ENCODE measurements at places on chromosomes 3 and 15.

DNA sequence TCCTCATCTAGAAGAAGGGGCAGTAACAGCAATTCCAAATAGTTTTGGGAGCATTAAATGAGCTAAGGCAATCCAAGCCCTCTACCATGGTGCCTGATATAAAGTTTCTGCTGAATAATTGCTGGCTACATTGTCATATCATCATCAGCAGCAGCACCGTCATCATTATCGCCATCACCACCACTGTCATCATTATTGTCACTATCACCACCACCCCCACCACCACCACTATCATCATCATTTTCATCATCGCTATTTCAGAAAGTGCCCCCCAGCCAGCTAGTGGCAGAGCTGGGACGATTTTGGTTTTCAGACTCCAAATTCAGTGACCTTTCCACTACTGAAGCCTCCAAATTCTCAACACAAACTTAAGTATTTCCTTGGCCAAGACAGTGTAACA lies 15.0 kb downstream of the XCR1 start:
- DNase-seq: no peak

DNA sequence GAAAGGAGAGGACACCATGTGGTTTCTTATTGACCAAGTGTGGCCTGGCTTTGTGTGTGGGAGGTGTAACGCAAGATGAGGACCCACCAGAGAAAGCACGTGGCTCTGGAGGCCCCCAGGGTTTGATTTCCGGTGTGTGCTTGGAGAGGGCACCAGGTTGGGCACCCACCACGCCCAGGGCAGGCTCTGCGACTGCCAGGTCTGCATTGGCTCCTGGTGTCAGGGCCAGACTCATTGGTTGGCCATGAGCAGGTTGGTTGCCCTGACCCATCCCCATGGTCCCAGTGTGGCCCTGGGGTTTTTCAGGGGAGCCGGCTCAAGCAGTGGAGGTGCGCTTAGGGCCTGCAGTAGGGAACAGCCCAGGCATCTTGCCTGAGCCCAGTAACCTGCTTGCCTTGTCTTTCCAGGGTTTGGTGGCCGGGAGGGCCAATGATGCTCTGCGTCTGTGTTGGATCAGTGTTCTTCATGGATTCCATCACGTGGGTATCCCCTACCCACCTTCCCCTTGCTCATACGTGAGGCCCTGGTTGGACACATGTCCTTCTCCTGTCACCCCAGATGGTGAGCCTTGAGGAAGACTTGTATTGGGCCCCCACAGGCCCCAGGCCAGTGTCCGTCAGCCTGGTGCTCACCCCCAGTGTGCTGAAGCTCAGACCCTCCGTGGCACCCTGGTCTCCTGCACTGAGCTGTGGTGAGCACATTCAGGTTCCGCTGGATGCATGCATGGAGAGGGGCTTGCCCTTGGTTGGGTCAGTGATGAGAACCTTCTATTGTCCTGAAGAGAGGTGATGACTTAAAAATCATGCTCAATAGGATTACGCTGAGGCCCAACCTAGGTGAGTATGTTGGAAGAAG lies 193.9 kb downstream of the UBE3A start:
- DNase-seq: no peak

DNA sequence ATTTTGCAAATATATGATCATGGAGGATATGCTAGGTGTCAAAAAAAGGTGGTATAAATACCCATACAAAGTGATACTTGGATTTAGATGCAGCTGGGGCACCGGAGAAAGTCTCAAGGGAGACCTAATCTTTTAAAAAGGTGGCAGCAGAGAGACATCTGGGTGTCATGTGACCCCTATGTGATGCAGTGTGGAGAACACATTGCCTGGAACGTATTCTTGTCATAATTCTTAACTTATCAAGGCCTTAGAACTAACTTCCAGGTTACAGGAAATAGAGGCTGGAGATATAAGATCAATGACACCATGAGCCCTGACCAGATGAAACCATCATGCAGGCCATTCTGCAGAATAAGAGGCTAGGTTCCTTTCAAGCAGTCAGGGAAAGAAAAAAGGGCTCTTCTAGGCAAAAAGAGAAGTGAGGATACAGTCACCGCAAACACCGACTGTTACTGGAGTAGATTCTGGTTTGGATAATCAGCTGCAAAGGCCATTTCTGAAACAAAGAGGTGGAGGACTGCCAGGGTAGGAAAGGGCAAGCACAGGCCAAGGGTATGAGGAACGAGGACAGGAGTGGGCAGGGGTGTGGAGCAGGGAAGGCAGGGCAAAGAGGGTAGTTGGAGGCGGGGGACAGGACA lies 100.6 kb downstream of the OXNAD1 start:
- DNase-seq: no peak

DNA sequence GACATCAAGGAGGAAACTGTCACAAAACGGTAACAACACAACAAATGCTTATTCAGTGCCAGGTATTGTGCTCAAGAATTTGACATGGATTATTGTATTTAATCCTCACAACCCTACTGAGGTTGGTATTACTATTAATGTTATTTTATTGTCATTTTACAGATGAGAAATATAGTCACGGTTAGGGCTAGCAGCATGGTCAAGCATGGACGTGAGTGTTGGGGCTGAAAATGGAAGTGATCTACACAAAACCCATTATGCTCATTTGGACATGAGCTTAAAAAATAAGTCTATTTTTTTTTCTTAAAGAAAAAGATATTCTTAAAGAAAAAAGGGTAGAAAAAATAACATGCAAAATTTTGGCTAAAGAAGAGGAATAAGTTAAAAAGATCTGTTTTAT lies 141.3 kb upstream of the SOX2 start:
- DNase-seq: no peak

GRCh38 chr3:130839813-130840212 lies 54.1 kb upstream of the ATP2C1 start:
- peak; percentile 93 for DNase-seq
